ENCODE measurements at places on chromosomes 2 and 18.

GRCh38 chr2:122007126-122007525 lies 251.7 kb downstream of the TSN start:
- DNase-seq = no peak

DNA sequence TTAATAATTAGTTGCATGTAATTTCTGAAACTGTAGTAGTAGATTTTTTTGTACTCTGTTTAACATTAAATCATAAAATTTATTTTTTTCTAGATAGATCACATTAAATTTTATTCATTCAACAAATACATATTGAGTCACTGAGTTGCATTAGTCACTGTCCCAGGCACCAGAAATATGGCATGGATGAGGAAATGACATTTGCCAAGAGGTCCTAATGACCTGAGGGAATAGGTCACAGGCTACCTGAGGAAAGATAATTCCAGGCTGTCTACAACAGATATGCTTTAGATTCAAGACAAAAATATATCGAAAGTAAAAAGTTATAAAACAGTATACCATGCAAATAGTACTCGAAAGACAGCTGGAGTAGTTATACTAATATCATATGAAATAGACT lies 852.4 kb upstream of the ACVR2A start:
- DNase-seq = no peak

- DNase-seq = no peak
Measured at GRCh38 chr2:196137271-196137670, 34.1 kb downstream of the STK17B start.

DNA sequence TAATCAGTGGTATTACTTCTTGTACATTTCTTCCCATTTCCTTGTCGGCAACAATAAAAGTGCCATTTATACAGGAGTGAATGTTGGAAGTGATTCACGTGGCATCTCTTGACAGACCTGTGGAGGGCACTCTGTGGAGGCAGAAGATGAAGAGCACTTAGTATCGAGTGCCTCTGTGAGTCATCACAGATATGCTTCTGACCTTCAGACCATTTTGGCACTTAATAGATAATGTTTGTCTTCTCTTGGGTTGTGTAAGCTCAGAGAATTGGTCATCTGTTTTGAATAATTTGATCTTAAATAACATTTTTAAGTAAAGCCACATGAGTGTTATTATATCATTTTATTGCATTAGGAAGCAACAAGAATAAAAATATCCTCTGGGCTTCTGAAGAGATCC lies 305.5 kb downstream of the PTPRM start:
- DNase-seq = peak; percentile 69

DNA sequence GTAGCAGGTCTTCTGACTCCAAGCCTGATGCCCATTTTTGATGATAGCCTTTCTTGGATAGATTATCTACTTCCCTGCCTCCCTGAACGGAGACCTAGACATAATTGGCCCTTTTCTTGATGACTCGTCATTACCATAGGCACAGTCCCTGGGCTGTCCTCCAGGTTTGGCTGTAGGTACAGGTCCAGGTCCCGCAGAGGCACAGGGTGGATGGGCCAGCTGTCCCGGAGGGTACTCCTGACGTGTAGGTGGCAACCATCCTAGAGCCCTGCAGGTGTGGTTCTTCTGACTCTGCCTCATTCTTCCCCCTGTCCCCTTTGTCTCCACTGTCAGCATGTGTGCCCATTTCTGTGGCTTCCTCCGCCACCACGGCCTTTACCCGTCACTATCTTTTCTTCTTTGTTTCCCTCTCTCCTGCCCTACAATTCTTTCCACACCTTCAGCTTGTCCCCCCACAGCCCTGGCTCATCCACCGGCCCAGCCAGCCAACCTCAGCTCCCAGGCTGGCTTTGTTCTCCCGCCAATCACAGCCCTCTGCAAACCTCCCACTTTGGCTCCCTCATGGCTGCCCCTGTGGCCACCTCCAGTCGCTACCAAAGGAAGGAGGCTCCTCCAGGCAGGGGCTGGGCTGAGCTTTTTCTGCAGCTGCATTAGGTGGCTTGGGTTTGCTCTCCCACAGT lies 102.8 kb downstream of the SMAD7 start:
- DNase-seq = no peak

DNA sequence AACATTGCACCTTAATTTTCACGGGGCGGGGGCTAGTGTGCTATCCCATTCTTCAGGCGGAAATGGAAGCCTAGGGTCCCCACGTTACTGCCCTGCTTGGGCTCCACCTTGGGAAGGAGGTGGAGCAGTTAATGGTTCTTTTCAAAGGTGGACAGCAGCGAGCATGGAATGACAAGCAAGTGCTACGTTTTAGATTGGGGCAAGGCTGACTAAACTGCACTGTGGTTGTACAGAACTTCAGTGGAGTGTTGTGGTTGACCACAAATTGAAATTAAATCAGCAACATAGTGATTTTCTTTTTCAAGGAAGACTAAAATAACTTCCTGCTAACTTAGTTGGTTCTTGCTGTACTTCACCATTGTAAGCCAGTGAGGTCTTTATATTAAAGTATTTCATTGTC lies 47.0 kb downstream of the CHRNA1 start:
- DNase-seq = peak; percentile 71

DNA sequence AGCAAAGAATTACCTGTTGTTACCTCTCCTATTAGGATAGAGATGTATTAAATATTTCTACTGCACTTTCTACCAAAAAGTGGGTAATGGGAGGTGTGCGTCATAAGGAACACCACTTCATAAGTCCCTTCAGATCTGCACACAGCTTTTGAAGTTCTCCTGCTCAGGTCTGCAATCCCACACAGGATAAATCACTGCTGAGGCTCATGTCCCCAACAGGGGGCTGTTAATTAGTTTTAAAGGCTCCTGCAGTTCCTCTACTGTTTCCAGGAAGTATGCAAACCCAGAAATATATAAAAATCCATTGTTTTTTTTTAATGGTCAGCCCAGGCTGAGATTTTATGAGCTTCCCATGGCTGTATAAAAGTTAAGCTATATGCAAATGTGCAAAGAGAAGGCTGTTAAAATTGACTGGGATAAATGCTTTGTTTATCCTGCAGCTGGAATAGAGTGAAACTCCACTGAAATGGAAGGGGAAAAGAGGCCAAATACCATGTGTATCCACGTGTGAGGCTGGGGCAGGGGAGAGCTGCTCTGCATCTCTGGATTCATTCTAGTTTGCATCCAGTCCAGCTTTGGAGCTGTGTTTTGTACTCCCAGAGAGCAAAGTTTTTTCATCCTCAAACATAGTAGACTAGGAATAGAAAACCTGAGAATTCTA lies 903.7 kb downstream of the TDRD15 start:
- DNase-seq = no peak

DNA sequence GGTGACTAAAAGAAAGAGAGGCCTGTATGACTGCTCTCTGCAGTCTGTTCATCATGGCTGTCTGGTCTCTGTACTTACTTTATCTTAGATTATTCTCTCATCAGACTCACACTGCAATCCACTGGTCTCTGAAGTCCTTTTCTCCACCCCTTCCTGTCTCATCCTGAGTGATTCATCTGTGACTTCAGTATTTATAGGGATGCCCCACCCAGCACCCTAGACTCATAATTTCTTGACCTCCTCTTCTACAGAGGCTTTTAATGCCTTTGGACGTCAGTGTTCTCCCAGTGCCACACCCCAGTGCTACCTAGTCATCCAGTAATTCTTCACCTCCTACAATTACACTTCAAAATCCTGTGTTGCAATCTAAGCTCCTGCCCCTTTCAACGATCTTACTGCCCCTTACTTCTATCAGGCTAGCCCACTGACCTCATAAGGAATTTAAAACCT lies 14.9 kb upstream of the ITPRID2 start:
- no peak for DNase-seq

DNA sequence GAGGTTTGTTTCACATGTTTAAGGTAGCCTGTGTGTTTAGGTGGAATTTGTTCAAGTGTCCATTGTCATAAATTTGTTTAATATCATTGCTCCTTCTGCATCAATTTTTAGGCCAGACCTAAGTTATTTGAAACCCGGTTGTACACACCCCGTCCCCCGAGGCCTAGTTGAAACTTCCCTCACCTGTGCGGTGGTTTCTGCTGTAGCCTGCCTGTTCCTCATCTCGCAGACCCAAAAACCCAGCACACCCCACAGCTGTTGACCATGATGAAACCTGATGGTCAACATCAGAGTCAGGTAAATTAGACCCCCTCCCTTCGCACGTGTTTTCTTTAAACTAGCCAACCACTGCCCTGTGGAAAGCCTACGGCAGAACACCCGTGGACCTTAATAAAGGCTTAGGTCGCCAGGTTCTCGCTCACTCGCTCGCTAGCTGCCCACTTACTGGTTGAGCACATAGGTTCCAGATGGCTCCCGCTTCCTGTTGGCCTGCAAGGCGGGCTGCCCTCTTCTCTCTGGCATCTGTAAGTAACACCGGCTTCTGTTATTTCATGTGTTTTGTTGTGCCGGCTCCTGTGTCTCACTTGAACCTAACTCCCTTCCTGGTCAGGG lies 64.4 kb downstream of the EML6 start:
- DNase-seq = no peak

GRCh38 chr2:86464652-86465051 lies 23.5 kb downstream of the KDM3A start:
- DNase-seq = no peak

GRCh38 chr2:8608411-8608954 lies 73.4 kb upstream of the ID2 start:
- peak; percentile 35 for DNase-seq

DNA sequence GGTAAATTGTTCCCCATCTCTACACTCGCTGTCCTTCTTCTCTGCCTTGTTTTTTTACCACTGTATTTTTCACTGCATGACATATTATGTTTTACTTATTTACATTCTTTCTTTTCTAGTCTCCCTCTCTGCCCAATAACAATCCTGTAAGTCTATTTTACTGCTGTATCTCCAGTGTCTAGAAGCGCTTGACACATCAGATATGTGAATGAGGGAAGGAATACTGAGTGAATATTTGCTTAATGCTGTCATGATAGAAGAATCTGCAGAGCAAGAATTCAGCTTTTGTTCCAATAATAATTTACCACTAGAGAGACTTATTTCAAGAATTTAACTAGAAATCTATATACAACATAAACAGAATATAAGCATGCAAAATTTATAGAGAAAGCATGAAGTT lies 99.5 kb downstream of the GALNT13 start:
- no peak for DNase-seq

DNA sequence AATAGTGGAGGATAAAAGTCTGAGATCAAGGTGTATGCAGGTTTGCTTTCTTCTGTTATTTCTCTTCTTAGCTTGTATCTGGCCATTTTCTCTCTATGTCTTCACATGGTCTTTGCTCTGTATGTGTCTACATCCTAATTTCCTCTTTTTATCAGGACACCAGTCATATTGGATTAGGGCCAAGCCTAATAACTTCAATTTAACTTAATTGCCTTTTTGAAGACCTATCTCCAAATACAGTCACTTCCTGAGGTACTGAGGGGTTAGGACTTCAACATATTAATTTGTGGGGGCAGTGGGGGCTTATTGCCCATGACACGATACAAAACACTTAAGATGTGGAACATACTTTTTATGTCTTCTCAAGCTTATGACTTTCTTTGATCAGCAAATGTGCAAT lies 632.9 kb upstream of the CELF4 start:
- no peak for DNase-seq

DNA sequence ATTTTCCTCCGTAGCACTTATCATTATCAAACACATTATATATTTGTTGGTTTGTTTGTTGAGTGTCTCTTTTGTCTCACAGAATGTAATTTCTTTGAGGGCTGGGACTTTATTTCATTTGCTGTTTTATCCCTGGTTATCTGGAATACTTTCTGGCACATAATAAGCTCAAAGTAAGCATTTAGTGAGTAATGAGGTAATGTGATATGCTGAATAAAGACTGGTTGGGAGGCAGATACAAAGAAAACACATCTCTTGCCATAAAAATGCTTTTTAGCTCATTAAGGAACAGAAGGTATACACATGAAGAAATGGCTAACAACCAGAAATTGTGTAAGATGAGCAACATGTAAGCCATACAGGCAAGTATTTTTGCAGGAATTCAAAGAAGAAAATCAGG lies 1411.8 kb downstream of the LRP1B start:
- no peak for DNase-seq

- no peak for DNase-seq
Measured at GRCh38 chr2:152743002-152743401, 24.6 kb downstream of the ARL6IP6 start.

GRCh38 chr2:207184768-207185167 lies 19.0 kb upstream of the KLF7 start:
- DNase-seq = no peak

DNA sequence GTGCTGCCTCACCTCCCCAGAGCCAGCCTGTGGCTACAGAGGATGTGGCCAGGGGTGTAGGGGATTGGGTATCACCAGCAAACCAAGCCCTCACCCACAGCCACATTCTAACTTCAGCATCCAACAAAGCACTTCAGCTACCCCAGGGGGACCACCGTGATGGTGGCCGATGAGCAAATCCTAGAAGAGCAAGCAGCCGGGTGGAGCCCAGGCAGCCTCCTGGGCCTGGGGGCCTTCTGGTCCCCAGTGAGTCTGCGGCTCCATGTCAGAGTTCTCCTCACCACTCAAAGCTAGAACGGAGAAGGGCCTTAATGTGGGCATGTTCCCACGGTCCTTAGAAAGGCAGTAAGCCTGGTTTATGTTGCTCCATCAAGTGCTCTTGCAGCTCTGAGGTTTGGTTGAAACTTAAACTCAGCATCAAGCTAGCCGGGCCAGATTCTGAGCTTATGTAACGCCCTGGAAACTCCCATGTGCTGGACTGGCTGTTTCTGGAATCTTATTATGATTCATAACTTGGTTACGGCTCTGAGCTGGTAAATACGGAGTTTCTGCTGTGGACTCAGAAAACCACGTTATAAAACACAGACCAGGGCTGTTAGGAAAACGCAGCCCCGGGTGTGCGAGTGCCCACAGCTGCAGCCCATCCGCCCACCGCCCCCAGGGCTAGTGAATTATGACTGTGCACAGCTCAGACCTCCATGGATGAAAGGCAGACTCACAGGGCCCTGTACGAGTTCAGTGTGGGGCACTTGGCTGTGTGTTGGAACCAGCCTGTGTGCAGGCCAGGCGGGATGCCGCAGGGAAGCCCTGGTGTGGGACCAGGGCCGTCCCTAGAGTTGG lies 99.8 kb downstream of the SEPTIN10 start:
- peak; percentile 97 for DNase-seq

GRCh38 chr2:188798159-188798558 lies 176.0 kb upstream of the COL3A1 start:
- peak; percentile 90 for DNase-seq

- DNase-seq = no peak
Measured at GRCh38 chr2:226687641-226688253, 111.9 kb downstream of the IRS1 start.

DNA sequence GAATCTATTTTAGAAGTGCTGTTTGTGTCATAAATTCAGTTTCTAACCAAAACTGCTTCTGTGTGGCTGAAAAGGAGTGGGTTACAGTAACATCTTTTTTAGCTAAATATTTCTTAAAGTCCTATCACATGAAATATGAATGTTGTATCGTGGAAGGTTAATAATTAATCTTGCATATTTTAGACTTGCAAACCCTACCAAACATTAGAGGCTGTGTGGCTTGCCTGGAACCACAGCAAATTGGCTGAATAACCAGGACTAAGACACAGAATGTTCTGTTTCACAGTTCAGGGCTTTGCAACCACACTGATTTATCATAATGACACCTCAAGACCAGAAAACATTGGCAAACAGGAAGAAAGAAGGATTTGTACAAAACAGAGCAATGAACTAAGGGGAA lies 208.9 kb upstream of the CNTNAP5 start:
- no peak for DNase-seq

GRCh38 chr2:156065912-156066311 lies 266.6 kb downstream of the NR4A2 start:
- DNase-seq = no peak
